GM23338 (cell line): ENCODE measurements at places on chromosomes 7 and 10. TPM values are rescaled to one million over a fixed set of nuclear protein-coding genes. Genes with fewer than 3 reads are reported as not detected.

DNA sequence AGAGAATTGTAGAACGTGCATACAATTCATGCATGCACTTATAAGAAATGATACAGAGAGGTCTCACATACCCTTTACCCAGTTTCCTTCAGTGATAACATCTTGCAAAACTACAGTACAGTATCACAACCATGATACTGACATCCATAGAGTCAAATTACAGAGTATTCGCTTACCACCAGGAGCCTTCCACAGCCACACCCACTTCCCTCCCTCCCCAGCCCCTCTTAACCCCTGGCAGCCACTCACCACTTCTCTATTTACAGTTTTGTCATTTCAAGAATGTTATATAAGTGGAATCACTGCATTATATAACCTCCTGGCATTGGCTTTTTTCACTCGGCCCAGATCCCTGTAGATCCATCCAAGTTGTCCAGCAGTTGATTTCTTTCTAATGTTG lies 143.8 kb downstream of the ZNF248 start:
- no peaks in the 10 kb centered on the region for H3K27me3 ChIP-seq
- no peak overlapping the region for H3K4me3 ChIP-seq
- DNase-seq, result no peak
- no peaks in the 10 kb centered on the region for H3K36me3 ChIP-seq
- H3K4me1 ChIP-seq, result no peaks in the 10 kb centered on the region
- no peak overlapping the region for H3K27ac ChIP-seq

DNA sequence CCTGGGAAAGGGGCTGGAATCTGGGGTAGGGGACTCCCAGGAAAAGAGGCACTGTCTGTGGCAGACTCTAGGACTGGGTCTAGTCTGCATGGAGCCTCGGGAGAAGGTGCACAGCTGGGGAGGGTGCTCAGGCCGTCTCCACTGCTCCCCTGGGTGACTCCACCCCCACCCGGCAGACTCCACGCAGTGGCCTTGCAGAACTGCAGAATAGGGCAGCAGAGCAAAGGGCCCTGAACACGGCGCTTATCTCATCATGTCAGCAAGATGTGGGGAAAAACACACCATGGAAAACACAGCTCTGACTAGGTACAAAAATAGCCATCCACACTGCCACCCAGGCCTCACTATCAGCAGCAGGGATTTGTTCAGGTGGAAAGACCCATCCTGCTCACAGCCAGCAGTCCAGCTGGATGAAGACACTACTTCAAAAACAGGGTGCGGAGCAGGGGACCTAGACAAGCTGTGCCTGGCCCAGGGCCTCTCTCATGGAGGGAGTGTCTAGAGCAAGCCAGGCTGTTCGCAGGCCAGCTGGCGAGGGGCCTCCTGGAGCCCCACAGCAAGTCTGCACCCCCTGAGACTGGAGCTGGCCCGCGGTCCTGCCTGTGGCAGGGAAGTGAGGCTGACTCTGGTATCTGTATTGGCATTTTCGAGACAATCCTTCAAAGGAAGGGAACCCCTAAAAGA lies 11.7 kb downstream of the MAT1A start:
- H3K36me3 ChIP-seq, result no peaks in the 10 kb centered on the region
- H3K27me3 ChIP-seq, result no peaks in the 10 kb centered on the region

DNA sequence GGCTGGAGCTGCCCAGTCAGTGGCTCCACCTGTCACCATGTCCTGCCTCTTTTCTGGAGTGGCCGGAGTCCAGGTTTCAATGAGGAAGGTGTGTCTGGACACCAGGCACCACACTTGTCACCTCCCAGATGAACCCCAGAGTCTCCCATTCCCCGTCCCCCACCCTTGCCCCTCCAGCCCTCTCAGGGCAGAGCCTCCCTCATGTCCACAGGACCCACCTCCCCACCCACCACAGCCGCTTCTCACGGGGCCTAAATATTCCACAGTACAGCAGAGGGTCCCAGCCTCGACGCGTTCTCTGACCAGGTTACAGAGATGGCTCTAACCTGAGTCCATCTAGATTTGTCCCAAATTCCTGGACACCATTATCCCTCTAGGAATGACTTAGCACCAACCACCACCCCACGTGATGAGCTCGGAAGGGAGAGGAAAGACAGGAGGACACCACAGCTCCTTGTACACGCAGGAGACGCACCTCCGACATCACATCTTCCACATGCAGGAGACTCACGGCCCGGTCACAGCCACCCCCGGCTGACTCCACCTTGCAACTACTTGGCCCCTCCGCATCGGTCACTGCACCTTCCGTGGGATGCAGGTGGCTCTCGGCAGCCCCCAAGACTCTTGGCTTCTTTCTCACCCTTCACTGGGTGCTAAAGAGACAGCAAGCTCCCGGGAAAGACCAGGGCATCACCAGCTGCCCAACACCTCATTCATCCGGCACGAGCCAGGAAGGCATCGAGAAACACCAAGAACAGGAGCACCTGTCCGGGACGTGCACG lies 560.2 kb downstream of the DNAJB6 start:
- no peak overlapping the region for H3K4me3 ChIP-seq

DNA sequence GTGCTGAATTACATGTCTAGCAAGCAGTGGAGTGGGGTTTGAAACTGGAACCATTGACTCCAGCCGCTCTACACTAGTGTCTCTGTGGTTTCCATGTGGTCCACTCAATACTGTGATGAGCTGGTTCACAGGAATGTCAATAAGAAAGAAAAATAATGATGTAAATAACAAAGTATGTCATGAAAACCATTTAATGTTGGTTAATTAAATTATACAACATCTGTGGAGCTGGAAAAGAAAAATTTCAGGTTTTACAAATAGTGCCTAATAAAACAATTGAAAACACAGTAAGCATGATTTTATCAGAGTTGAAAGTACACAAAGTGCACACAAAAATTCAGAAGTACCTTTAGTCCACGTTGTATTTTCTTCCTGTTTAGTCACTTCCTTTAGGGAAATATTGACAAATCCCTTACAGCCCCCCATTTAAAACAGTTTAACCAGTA lies 28.7 kb upstream of the NAMPT start:
- no peaks in the 10 kb centered on the region for H3K27me3 ChIP-seq
- H3K36me3 ChIP-seq, result no peaks in the 10 kb centered on the region
- no peak overlapping the region for H3K27ac ChIP-seq

DNA sequence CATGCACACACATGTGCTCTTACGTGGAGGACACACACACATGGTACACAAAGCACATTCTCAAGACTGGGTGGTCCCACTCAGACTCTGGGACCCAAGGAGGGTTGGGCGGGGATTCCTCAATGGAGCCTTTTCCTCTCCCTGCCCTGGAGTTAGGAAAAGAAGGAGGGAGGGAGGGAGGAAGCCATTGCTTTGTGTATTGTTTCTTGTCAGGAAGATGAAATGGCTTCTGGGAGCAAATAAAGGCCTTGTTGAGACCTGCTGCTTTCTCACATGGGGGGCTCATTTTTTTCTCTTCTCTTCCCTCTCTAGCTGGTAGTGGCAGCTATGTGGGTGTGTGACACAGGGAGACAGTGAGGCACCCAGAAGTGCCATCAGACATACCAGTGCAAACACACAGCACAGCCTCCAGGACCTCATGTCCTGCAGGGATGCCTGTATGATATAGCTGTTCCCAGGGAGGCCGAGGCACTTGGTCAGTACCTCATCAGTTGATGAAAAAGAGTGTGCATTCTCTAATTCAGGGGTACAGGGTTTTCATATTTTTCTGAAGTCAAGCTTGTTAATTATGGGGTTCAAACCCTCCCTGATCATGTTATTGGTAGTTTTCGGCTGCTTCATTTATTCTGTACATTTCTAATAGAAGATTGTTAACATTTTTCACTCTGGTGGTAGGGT lies 5.7 kb downstream of the AQP1 start:
- H3K36me3 ChIP-seq, result no peaks in the 10 kb centered on the region
- no peaks in the 10 kb centered on the region for H3K27me3 ChIP-seq
- H3K27ac ChIP-seq, result no peak overlapping the region
- DNase-seq, result no peak
- H3K4me3 ChIP-seq, result no peak overlapping the region
- H3K4me1 ChIP-seq, result no peaks in the 10 kb centered on the region

DNA sequence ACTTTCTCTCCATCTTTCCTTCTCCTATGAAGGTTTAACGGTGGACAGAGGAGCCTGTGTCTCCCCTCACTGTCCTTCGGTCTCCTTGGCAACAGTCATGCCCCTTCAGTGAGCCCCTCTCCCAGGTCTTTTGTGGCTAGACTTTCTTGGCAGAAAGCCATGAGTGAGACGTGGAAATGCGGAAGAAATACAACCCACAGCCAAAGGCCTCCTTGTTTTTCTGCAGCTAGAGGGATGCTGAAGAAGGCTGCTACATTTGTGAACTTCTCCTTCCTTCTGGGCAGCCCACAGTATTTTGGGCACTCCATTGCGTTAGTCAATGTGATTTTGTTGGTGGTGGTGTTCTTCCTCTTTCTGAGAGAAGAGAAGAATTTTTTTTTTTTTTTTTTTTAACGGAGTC lies 333.7 kb upstream of the PODXL start:
- peaks cover 4% of the 10 kb centered on the region; the same call in 1 of the 2 replicates for H3K36me3 ChIP-seq
- H3K4me1 ChIP-seq, result peaks cover 1% of the 10 kb centered on the region
- H3K27me3 ChIP-seq, result peaks cover 14% of the 10 kb centered on the region; the same call in 1 of the 2 replicates
- H3K4me3 ChIP-seq, result no peak overlapping the region

DNA sequence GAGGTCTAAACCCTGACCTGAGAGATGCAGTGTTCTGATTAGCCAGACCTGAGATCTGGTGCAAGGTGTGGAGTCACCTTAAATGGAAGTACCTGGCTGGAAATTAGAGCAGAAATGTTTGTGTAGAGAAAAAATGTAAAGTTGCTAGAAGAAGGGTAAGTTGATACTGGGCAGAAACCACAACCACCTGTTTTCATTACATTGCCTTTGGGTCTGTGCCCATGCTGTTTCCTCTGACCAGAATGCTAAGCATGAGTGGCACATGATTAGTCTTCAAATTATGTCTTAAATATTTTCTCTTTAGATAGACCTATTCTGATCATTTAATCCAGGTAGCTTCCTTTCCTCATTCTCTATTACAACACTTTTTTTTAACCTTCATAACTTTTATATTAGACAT lies 69.0 kb downstream of the CASD1 start:
- no peaks in the 10 kb centered on the region for H3K27me3 ChIP-seq
- H3K27ac ChIP-seq, result no peak overlapping the region
- DNase-seq, result no peak
- no peaks in the 10 kb centered on the region for H3K4me1 ChIP-seq

GRCh38 chr10:13844651-13845050 lies 257.9 kb downstream of the PRPF18 start:
- no peaks in the 10 kb centered on the region for H3K27me3 ChIP-seq
- 0 out of 2 replicates have a peak, but pooled peaks cover 7% of the 10 kb centered on the region for H3K36me3 ChIP-seq
- no peak for DNase-seq
- no peak overlapping the region for H3K27ac ChIP-seq
- H3K4me3 ChIP-seq, result no peak overlapping the region
- H3K4me1 ChIP-seq, result peaks cover 13% of the 10 kb centered on the region

DNA sequence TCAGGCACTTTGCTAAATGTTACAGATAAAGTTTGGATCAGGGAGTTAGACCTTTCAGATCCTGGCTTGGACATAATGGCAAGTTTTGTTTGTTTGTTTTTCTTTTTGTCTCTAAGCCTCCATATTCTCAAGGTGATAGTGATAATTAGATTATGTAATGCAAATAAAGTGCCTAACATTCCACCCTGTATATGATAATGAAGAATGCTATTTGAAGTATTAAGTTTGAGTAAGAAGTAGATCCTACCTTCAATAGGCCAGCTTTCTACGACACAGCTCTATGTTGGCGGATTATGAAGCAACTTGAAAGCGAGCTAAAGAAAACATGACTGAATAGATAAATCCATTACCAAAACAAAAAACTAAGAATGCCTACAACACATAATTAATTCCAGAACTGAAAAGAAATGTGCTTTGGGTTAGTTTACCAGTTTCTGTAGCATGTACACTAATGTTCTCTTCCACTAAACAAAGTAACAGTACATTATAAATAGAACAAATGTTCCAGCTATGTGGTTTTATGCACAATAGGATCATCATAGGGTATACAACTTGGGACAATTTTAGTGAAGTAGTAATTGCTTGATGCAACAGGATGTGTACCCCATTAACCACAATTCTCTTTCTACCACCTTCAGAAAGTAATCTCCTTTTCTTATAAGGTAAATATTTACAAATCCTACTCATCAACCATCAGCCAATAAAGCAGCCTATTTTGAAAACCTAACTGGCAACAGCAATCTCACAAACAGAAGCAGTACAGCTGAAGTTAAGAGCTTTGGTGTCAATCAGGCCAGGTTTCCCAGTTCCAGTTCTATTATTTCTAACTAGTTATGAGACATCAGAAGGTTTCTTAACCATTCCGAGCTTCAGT lies 1.5 kb downstream of the SEM1 start:
- no peaks in the 10 kb centered on the region for H3K36me3 ChIP-seq
- peaks cover 15% of the 10 kb centered on the region; the same call in 1 of the 2 replicates for H3K4me1 ChIP-seq
- no peaks in the 10 kb centered on the region for H3K27me3 ChIP-seq
- peak overlapping the region; percentile 86 for H3K4me3 ChIP-seq
- no peak for DNase-seq
- no peak overlapping the region for H3K27ac ChIP-seq

DNA sequence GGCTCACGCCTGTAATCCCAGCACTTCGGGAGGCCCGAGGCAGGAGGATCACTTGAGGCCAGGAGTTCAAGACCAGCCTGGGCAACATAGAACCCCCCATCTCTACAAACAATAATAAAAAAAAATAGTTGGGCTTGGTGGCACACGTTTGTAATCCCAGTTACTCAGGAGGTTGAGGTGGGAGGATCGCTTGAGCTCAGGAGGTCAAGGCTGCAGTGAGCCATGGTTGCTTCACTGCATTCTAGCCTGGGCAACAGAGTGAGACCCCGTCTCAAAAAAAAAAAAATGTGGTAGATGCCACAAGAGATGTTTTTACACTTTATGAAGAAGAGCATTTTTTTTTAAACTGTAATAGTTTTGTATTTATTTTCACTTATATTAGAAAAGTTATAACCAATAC lies 12.8 kb downstream of the NYAP1 start:
- no peak for DNase-seq
- H3K27me3 ChIP-seq, result peaks cover 10% of the 10 kb centered on the region
- no peak overlapping the region for H3K27ac ChIP-seq

DNA sequence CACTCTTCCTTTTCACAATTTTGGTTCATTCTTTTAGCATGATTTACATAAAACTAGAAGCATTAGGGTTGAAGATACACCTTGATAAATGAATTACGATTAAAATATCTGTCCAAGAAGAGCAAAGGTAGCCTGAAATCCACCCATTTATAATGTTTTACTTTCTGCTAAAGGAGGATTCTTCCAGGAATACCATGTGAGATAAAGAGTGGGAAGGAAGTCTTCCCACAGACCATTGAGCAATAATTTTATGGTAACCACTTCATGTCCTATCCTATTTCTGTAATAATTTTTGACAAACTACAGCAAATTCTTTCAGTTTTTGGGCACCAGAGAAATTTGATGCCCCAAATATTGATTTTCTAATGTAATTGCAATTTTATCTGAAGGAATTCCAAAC lies 150.6 kb upstream of the STEAP4 start:
- H3K36me3 ChIP-seq, result no peaks in the 10 kb centered on the region
- H3K27ac ChIP-seq, result no peak overlapping the region
- H3K4me1 ChIP-seq, result no peaks in the 10 kb centered on the region
- H3K27me3 ChIP-seq, result no peaks in the 10 kb centered on the region

SLC26A4 gene
- polyA plus RNA-seq, result not detected in 2 replicates

GPR26 gene
- polyA plus RNA-seq, result 0.06 TPM in 1 of 2 replicates, not detected in the other

PDE6C gene
- 0.06 and 0.17 TPM in 2 replicates for polyA plus RNA-seq

ASNS gene
- polyA plus RNA-seq, result 154 and 163 TPM in 2 replicates

ADCY1 gene
- 2.3 and 2.4 TPM in 2 replicates for polyA plus RNA-seq

BAIAP2L1 gene
- 23.8 and 24.1 TPM in 2 replicates for polyA plus RNA-seq

SEC31B gene
- 2.9 TPM in 2 replicates for polyA plus RNA-seq

ANKRD2 gene
- not detected in 2 replicates for polyA plus RNA-seq

RELN gene
- polyA plus RNA-seq, result 0.10 and 0.26 TPM in 2 replicates

RHOBTB1 gene
- 4.6 and 4.8 TPM in 2 replicates for polyA plus RNA-seq

CREM gene
- polyA plus RNA-seq, result 41.1 and 43.8 TPM in 2 replicates

THNSL1 gene
- polyA plus RNA-seq, result 2.6 TPM in 2 replicates

CRTAC1 gene
- polyA plus RNA-seq, result 0.47 and 0.63 TPM in 2 replicates

GIMAP2 gene
- not detected in 2 replicates for polyA plus RNA-seq
